ENCODE measurements at places on chromosomes 7 and 10. TPM values are rescaled to one million over a fixed set of nuclear protein-coding genes. Genes with fewer than 3 reads are reported as not detected.

DNA sequence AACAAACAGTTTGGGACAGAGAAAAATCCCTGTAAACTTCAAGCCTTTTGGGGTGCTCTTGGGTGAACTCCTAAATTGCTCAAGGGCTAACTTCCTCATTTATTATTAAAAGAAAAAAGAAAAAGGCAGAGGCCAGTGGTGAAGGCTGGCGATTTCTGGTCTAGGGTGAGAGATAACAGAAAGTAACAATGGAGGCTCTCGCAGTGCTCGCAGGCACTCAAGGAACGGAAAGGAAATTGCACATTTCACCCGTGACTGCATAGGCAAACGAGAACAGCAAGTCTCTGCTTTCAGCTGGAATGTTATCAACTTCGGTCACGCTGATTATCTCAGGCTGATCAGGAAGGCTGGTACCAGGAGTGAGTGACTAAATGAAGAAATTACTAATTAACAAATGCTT lies 70.7 kb downstream of the PRKAG2 start:
- no peak for DNase-seq

- DNase-seq = no peak
Measured at GRCh38 chr7:117970801-117971200, 97.6 kb upstream of the CTTNBP2 start.

- DNase-seq = no peak
Measured at GRCh38 chr7:28222636-28223035, 42.0 kb upstream of the JAZF1 start.

The ZNF777 gene
- total RNA-seq = 5.2 TPM

The MALRD1 gene
- 0.42 TPM for total RNA-seq

The SLC18A3 gene
- 0.12 TPM for total RNA-seq

The ZNF746 gene
- 12.9 TPM for total RNA-seq

DNA sequence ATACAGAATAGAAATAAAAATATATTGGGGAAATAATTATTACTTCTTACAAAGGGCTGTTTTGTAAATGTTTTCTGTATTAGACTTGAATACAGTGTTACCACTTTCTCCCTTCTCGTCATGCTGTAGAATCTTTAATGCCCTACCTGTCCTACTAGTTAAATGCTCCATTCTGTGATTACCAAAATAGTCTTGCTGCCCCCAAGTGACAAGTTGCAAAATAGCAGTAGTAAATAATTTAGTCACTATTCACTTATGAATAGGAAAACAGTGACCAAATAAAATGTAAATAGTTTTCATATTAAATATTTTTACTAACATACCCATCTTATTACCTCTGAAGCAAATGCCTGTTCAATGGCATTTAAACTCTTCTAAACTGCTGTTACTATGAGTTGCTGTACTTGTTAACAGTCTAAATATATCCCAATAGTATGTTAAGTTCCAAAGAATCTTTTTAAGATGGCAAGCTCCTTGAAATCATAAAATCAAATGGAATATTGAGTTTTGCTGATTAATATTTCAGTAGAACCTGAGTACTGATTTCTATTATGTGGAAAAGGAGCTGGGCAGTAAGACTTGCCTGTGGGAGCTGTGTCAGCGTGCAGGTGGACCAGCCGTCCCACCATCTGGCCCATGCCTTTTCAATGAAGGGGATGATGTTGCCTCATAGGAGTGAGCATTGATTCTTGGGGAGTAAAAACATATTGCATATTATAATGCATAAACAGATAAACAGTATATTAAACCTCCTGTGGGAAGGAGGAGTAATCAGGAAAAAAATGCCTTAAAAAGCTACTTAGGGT lies 18.1 kb upstream of the OIT3 start:
- DNase-seq = peak; percentile 70

The DPYSL4 gene
- total RNA-seq = 23.9 TPM

The VAX1 gene
- total RNA-seq = not detected

DNA sequence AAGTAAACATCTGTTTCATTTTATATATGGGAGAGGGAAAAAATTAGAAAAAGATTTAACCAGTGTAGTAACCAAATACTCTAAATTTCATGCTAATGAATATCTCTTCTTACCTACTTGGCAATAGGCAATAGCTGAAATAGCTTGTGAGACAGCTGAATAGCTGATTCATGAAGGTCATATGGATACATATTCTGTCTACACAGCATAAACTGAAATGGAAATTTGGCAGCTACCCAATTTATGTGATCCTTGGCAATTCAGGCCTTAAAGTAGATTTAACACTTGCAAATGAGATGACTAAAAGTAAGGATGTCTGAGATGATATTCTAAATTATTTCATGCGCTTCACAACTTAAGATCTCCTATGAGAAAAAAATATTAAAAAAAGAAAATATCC lies 261.2 kb upstream of the SEMA3A start:
- no peak for DNase-seq

- no peak for DNase-seq
Measured at GRCh38 chr7:130333832-130334231, 10.8 kb upstream of the CPA5 start.

The TMEM225B gene
- not detected for total RNA-seq

The HMX2 gene
- 2.6 TPM for total RNA-seq

The SORCS1 gene
- total RNA-seq = 8.9 TPM

GRCh38 chr7:1028775-1029636 lies 15.3 kb upstream of the GPR146 start:
- DNase-seq = peak; percentile 60

DNA sequence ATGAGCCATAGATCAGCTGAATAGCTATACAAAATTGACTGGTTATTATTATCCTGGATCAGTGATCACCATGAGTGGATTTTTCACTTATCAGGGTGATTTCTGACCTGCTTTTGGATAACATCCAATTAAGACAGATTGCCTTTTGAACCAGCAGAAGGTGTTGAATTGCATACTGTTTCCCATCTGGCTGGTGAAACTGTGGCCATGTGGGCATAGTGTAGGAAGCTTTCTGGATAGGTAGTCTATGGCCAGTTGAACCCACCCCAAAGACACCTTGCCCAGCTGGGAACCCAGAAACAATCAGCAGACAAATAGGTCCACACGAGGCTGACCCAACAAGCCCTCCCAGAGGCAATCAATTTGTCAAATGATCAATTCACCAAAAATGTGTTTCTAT lies 29.3 kb downstream of the DNAJC12 start:
- no peak for DNase-seq

DNA sequence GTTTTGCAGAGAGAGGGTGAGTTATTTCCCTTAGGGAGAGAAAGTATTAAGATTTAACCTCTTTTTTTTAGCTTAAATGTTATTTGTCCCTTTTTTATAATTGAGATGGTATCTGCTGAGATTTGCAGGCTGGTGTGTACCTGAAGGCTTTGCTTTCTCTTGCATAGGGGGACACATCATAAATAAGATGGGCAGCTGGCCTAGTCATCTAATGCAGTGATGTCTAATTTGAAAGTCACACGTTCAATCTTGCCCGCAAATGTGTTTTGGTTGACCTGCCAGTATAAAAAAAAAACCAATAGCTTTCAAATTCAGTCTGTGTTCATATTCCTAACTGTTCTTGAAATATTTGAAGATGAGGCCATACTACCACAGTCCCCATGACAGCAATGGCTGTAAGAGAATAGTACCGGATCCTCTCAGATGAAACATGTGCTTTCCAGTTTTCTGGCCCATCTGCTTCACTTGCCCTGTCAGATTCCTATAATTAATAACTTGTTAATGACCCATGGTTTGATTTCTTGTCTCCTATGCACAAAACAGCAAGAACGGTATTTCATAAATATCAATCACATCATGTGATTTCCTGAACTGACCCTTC lies 914.2 kb downstream of the IPMK start:
- no peak for DNase-seq

DNA sequence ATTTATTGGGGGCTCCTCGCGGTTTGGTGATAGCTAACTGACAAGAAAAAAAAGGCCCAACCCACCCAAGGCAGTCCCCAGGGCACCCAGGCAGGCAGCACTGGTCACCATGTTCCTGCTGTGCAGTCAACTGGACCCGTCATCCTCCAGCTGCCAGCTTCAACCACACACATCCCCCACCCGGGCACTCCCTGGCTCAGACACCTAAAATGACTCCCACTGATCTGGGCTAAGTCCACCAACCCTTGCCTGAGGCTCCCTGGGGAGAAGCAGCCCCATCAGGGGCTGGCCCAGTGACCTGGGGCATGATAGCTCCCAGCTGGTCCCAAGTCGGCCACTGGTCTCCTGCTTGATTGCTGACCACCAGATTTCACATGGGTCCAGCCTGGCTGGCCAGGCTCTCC lies 161.8 kb downstream of the NRF1 start:
- no peak for DNase-seq

GRCh38 chr10:102229810-102230263 lies 3.7 kb downstream of the ELOVL3 start:
- DNase-seq = peak; percentile 92

DNA sequence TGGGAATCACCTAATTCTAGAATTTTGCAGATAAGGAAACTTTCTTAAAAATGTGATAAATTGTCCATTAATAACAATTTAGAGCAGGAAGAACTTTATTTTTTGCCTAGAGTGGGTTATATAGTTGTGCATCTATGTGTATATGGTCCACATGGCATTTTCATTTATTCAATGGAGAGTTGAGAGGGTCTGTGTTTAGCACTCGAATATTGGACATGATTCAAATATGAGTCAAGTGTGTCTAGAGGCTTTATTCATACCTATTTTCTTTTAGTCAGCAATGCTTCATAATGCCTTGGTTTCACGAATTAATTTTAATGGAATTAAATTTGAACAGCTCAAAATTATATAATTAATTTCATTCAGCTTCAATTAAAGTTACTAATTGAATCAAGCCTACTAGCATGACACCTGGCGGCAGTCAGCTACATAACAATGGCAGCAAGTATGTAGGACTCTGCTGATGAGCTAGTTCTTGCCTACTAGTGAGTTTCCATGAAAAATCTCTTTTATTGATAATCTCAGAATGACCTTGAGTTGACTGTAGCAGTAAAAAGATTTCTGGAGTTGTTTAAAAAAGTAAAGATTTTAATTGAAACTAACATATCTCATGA lies 17.7 kb downstream of the MDFIC start:
- peak; percentile 23 for DNase-seq

DNA sequence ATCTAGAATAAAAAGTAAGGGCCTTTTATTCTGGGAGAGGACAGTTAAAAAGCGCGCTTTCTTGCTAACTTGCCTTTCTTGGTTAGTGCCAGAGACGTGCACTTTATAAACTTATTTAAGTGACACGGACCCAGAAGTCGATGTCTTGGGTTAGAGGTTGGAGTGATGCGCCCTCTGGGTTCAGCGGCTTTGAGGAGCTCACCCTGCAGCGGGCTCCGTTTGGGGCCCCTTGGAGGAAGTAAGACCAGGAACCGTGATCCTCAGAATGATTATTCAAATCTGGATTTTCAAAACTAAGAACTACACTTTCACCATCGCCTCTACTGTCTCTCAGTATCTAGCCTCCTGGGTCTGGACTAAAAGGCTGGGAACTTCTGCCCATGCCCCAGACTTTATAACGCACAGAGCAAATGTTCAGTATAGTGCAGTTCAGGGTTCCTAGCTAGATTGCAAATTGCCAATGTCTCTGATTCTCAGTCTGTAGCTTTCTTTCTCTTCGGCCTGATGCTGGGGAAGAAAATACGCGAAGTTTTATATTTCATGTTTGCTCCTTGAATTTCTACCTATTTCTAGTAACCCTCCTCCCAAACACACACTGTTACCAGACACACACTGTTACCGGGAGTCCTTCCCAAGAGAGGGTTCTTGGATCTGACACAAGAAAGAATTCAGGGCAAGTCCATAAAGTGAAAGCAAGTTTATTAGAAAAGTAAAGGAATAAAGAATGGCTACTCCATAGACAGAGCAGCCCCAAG lies 18.6 kb upstream of the SMO start:
- DNase-seq = peak; percentile 68

DNA sequence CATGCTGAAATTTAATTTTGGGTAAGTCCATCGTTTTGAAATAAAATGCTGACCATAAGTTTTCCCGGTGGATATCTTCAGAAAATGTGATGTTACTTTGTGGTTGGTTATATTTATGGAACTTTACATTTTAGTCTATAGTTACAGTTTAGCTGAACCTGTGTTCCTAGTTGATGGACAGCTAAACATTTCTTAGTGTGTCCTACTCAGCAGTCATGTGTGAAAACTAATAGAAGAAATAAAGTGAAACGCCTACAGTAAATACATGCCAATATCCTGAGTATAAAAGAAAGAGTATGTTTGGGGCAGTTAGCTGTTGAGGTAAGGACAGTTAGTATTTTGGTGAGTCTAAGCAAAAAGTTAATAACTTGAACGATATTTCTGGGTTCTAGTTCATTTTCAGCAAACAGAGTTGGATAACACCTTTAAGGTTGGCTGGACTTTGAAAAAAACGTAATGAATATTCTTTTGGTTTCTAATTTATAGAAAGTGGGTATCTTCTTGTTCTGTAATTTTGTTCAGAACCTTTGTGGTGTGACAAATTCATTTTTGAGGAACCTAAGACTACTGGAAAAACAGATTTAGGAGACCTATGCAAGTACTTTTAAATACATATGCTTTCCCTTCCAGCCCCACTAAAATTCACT lies 28.7 kb downstream of the LCOR start:
- DNase-seq = no peak
